ENCODE measurements at places on chromosomes 4 and X.

- DNase-seq = no peak
Measured at GRCh38 chr4:18582841-18583240, 561.3 kb upstream of the LCORL start.

DNA sequence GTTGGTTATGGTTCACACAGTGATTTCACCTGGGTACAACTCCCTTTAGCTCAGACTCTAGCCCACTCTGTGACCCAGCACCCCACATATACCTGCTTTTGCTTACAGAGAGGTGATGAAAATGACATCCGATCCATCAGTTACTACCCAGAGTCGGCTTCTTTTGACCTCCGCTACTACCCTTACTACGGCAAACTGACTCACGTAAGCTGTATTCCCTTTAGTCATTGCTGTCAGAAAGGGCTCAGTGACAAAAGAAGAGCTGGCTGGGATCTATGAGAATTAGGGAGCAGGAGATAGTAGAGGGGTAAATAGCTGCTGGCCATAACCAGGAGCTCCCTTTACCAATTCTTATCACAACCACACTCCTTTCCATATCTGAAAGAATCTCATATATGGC is 16.7 kb downstream of the ATP1B4 start:
- no peak for DNase-seq

- DNase-seq = no peak
Measured at GRCh38 chr4:47498899-47499298, 13.8 kb downstream of the ATP10D start.

GRCh38 chr4:182193311-182193710 is 49.9 kb upstream of the TENM3 start:
- no peak for DNase-seq

Data from NCI-H446 treated with DMSO at 0.1 percent for 48 hours (cell line).